ENCODE measurements at places on chromosomes 1 and 21. TPM values are rescaled to one million over a fixed set of nuclear protein-coding genes. Genes with fewer than 3 reads are reported as not detected.

The MARCKSL1 gene
- 37.0 TPM for total RNA-seq

The ANKRD34A gene
- total RNA-seq = 0.14 TPM

The CD1D gene
- 5.4 TPM for total RNA-seq

The ANKRD13C gene
- total RNA-seq = 24.8 TPM

The PLA2G2F gene
- not detected for total RNA-seq

DNA sequence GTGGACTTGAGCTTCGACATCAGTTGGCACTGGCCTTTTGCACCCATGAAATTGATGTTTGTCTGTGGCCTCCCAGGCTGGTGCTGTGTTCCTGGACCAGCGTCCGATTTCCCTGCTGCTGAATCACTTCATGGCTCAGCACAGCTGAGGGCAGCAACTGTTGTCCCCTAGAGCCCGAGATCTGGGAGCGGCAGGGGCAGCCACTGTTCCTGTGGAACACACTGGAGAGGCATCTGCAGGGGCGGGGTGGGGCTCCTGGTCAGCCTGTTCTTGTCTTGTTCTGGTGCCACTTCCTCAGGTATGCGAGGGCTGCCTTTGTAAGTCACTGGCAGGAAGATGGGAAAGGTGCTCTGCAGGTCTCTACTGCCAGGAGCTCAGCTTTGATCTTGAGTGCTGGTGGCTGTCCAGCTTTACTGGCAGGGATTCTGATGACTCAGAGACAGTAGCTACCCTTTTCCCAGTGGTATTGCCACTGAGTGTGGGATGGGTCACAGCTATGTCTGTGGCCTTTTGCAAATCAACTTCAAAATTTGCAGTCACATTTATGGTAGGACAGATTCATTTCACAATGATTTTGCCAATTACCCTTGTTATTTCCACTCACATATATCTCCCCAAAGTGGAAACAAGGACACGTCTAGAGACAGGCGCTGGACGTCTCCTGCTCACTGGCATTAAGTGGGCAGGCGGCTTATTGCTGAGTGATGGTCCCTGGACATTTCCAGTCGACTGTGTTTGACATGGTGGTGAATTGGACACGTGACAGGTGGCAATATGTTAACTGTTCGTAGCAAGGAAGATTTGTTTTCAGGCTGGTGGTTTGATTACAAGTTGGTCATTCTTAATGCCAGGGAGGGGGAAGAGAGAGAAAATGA lies 15.3 kb downstream of the AGPAT3 start:
- DNase-seq = no peak

DNA sequence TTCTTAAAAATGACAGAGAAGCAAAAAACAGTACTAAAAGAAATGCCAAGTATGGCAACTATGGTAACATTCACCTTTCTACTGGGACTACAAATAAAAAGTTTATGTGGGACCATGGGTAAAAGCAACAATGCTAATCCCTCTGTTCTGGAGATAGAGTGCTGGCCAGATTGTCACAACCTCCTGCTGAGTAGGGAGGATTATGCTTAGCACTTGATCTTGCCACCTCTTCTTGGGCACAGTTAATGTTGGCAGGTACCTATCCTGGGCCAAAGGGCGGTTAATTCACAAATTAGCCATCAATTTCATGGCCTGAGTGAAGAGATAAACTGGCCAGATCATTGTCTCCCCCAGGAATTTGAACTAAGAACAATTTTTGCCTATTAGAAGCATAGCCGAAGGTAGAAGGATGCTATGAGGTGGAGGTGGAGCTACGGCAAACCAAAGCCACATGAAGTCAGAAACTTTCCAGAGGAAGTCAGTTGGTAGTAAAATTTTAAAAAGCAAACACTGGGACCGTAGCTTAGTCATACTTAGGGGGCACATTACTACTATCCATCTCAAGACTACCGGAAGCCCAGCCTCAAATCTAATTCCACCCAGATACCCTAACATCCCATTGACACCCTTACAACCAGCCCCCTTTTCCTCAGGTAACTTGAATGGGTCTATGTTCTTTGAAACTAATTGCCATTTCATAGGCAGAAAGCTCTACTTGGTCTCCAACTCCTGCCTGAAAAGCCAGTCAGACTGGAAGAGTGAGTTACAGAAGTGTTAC lies 2.7 kb downstream of the SCYL3 start:
- peak; percentile 72 for DNase-seq

- DNase-seq = no peak
Observed at GRCh38 chr1:31581821-31582810, 5.8 kb downstream of the TINAGL1 start.

- no peak for DNase-seq
Observed at GRCh38 chr21:44749759-44750674, 38.6 kb upstream of the TSPEAR start.

GRCh38 chr1:57468641-57469523 lies 45.0 kb upstream of the DAB1 start:
- DNase-seq = no peak

DNA sequence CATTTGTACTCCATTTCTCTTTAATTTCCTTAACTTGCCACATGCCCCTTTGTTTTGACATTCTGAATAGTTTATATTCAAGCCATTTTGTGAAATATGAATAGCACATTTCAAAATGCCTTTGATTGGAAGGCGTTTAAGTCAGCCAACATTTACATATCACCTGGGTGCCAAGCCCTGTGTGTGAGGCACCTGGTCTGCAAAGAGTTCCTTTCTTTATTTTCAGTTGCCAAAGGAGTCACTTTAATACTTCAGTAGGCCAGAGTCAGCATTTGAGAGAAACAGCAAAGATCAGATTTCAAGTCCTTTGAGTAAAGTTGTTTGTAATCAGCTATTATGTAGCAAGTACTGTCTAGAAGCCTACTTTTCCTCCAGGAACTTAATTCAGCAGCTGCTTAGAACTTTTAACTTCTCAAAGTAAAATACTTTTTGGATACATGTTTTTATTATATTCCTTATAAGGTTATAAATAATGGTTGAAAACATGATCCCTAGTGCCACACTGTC lies 70.8 kb downstream of the DTL start:
- no peak for DNase-seq

- DNase-seq = peak; percentile 31
Observed at GRCh38 chr1:228697207-228698016, 37.9 kb upstream of the RHOU start.

GRCh38 chr1:59477286-59477685 lies 180.4 kb downstream of the FGGY start:
- DNase-seq = peak; percentile 25

Data from mucosa of descending colon (tissue), 3 donors.